Gastrocnemius medialis (tissue), 4 donors: ENCODE measurements at places on chromosomes 4 and X.

- peaks cover 30% of the 10 kb centered on the region for H3K27me3 ChIP-seq
- H3K4me3 ChIP-seq, result no peak overlapping the region
- no peak for DNase-seq
Measured at GRCh38 chr4:1570291-1571164, 113.6 kb downstream of the FAM53A start.

DNA sequence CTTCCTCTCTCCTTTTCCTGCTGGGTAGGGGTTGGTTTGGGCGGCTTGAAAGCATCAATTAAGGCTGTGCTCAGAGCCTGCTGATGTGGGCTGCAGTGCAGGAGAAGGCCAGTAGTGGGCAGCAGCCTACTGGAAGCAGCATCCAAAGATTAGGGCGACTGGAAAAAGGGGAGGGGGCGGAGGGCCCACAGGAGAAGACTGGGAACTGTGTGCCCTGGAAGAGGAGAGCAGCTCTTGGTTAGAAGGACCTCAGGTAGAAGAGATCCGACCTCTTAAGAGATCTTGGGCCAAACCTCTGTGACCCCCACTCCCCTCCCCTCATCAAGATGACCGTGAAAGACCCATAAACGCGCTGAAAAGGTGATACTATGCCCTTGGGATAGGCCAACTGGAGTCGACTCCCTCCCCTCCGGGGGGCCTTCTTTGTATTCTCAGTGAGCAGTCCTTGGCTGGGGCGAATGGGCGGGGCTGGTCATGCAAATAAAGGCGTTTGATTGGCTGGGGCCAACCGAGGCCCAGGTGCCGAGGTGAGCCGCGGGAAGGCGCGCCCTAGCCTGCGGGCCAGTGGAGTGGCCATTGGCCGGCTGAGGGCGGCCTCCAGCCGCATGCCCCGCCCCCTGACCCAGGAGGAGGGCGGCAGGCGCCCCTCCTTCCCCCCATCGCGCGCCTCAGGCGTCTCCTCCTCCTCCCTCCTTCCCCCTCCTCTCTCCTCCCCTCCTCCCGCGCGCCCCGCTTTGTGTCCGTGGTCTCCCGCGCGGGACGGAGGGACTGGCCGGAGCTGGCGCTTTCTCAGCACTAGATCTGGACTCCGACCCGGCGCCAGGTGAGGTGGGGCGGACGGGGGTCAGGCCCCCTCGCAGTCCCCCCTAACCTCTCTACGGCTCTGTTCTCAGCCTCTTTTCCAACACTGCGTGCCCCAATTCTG, 10.1 kb downstream of the DLG3 start:
- no peaks in the 10 kb centered on the region for H3K27me3 ChIP-seq
- peak overlapping the region; percentile 41 for H3K4me3 ChIP-seq
- H3K27ac ChIP-seq, result peak overlapping the region; percentile 5
- no peaks in the 10 kb centered on the region for H3K36me3 ChIP-seq

GRCh38 chrX:138711399-138712347, at the start of gene FGF13:
TSS of gene FGF13 (minus strand) at chrX:138711717. CDS start at chrX:138711003, 714 bp downstream.
- H3K4me3 ChIP-seq, result peak within 1 kb of the TSS; percentile 46
- H3K27me3 ChIP-seq, result no peaks in the 10 kb centered on the region
- no peak within 1 kb of the TSS for H3K27ac ChIP-seq
- no peaks in the 10 kb centered on the region for H3K36me3 ChIP-seq

DNA sequence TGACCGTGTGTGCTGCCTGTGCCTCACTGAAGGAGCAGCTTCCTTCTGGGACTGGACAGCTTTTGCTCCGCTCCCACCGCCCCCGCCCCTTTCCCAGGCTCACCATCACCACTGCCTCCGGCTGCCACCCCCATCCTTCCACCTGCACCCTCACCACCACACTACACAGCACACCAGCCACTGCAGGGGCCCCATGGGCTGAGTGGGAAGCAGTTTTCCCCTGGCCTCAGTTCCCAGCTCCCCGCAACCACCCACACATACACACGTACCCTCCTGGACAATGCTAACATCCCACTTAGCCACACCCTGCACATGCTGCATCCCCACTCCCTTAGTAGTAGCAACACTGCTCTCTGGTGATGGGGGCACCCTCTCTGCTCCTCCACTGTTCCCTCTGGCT, 29.6 kb upstream of the COX18 start:
- no peaks in the 10 kb centered on the region for H3K27me3 ChIP-seq
- H3K4me3 ChIP-seq, result no peak overlapping the region
- H3K27ac ChIP-seq, result no peak overlapping the region
- H3K4me1 ChIP-seq, result no peaks in the 10 kb centered on the region

GRCh38 chrX:77731821-77732419, 54.1 kb downstream of the ATRX start:
- DNase-seq, result no peak
- H3K27me3 ChIP-seq, result no peaks in the 10 kb centered on the region
